HFFc6 (cell line): ENCODE measurements at places on chromosomes 12 and 14. TPM values are rescaled to one million over a fixed set of nuclear protein-coding genes. Genes with fewer than 3 reads are reported as not detected.

- no peak for DNase-seq
Measured at GRCh38 chr12:129544716-129545115, 359.1 kb downstream of the TMEM132D start.

DNA sequence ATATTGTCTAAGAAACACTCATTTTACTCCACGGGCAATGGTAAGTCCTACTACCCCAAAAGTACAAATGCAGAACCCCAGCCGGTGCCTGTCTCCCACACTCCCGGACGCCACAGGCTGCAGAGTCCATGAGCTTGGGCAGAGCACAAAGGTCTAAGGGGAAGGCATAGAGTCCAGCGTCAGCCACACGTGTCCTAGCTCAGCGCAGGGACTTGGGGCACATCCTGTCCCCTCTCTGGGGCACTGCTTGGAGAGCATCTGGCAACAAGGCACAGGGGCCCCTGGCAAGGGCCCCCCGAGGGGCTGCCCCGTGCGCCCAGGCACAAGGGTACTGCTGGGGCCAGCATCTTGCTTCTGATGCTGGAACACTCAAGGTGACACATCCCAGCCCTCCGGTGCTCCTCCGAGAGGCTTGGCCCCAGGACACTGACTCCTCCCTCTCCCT, 58.4 kb downstream of the BCL11B start:
- DNase-seq = no peak

DNA sequence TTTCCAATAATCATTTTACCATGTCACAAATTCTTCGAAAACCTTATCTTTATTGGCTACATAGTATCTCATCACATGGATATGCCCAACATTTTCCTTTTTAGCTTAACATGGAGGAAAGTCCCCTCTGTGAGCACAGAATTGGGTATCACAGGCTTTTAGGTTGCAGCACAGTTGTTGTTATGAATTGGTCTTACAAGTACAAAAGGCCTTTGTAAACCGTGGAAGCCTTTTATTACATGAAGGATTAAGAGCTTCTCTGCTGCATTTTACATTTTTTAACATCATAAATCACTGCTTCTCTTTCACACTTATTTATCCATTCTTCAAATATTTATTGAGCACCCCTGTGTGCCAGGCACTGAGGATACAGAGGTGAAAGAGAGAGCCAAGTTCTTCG, 26.2 kb downstream of the UBE3B start:
- DNase-seq = no peak

DNA sequence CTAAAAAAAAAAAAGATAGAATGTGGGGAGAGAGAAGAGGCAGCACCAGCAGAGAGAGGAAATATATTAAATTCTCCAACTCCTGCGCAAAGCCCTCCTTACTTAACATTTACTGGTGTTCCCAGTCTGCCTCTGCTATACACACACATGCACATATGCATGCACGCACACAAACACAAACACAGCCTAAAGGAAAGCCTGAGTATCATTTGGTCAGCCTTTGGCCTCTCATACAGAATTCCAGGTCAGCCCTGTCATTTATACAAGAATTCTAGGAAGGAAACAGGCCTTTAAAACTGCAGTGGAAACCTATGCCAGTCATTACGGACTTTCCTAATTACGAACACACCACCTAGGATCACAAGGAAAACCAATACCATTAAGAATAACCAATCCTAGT, 269.4 kb downstream of the ITPR2 start:
- DNase-seq = no peak

GRCh38 chr12:8709124-8709830, 11.5 kb downstream of the RIMKLB start:
- no peak for DNase-seq

- no peak for DNase-seq
Measured at GRCh38 chr14:55348766-55349453, 62.7 kb downstream of the ATG14 start.

The EXOC3L4 gene
- total RNA-seq = not detected in 3 replicates

The SLCO1B1 gene
- not detected in 3 replicates for total RNA-seq

The CCDC38 gene
- total RNA-seq = not detected in 2 replicates

The CRY1 gene
- 13.6 and 17.2 TPM in 2 replicates for total RNA-seq
